Dermis blood vessel endothelial cell (primary cell): ENCODE measurements at places on chromosomes 5 and 9. TPM values are rescaled to one million over a fixed set of nuclear protein-coding genes. Genes with fewer than 3 reads are reported as not detected.

The PLCXD3 gene
- 0.19 and 0.51 TPM in 2 replicates for total RNA-seq

The DOCK8 gene
- 4.4 and 6.8 TPM in 2 replicates for total RNA-seq

The ITGA1 gene
- total RNA-seq: 75.4 and 81.2 TPM in 2 replicates

The SARDH gene
- total RNA-seq: 0.34 and 0.37 TPM in 2 replicates
